ENCODE measurements at places on chromosomes 6 and 20. TPM values are rescaled to one million over a fixed set of nuclear protein-coding genes. Genes with fewer than 3 reads are reported as not detected.

The MCHR2 gene
- not detected for total RNA-seq

The BNIP5 gene
- total RNA-seq, result not detected

The C20orf202 gene
- total RNA-seq, result not detected

The LTV1 gene
- total RNA-seq, result 12.6 TPM

The FOXA2 gene
- total RNA-seq, result not detected

The APCDD1L gene
- total RNA-seq, result 0.13 TPM

The ZSCAN31 gene
- total RNA-seq, result 21.3 TPM

The RCAN2 gene
- 3.2 TPM for total RNA-seq

The LGSN gene
- total RNA-seq, result not detected

The FOXC1 gene
- 3.2 TPM for total RNA-seq

The EFCAB8 gene
- total RNA-seq, result under 0.01 TPM

The FERMT1 gene
- total RNA-seq, result 0.38 TPM

The FOXQ1 gene
- not detected for total RNA-seq

The NT5E gene
- total RNA-seq, result 111 TPM

The LY6G6F gene
- not detected for total RNA-seq

The DEFB115 gene
- total RNA-seq, result not detected

The SIRPG gene
- not detected for total RNA-seq

The NKAIN4 gene
- total RNA-seq, result not detected

The RBM24 gene
- 1.2 TPM for total RNA-seq

The ZFAND3 gene
- total RNA-seq, result 11.3 TPM

The TBX18 gene
- total RNA-seq, result 31.0 TPM

The MAP1LC3A gene
- 28.1 TPM for total RNA-seq

The CEP250 gene
- total RNA-seq, result 10.0 TPM

Measured in bladder microvascular endothelial cell (primary cell).